ENCODE measurements at places on chromosomes 12 and 14. TPM values are rescaled to one million over a fixed set of nuclear protein-coding genes. Genes with fewer than 3 reads are reported as not detected.

GRCh38 chr12:130764073-130764472, 48.0 kb upstream of the RIMBP2 start:
- DNase-seq, result no peak

- DNase-seq, result peak; percentile 48
These were observed 7.3 kb downstream of the MSI1 start for GRCh38 chr12:120361506-120362208.

GRCh38 chr14:35865611-35866324, 39.6 kb downstream of the BRMS1L start:
- DNase-seq, result no peak

- no peak for DNase-seq
These were observed 792.0 kb downstream of the MED13L start for GRCh38 chr12:115485503-115485902.

GRCh38 chr12:118166946-118167345, 31.0 kb downstream of the PEBP1 start:
- no peak for DNase-seq

- DNase-seq, result no peak
These were observed 131.1 kb downstream of the ETV6 start for GRCh38 chr12:11780521-11781101.

DNA sequence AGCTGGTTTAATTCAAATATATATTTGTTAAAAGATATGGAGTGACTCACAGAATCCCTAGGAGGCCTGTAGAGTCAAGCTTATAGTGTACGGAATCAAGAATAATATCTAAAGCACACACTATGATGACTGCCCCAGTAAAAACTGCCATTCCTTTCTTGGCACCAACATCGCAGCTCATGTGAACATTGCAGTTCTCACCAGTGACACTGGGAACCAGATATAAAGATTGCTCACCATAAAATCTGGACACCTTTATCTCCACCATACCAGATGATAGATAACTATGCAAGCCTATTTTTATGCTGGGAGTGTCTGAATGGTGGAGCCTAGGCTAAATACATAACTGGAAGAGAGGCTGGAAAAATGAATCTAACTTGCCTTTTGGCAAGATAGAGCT, 463.9 kb upstream of the TBX3 start:
- DNase-seq, result no peak

SLC7A8 gene
- 11.7 TPM for total RNA-seq

APOF gene
- total RNA-seq, result 0.13 TPM

PPHLN1 gene
- total RNA-seq, result 17.8 TPM

ST8SIA1 gene
- not detected for total RNA-seq
